ENCODE measurements at places on chromosomes 13 and 19. TPM values are rescaled to one million over a fixed set of nuclear protein-coding genes. Genes with fewer than 3 reads are reported as not detected.

The CEACAM18 gene
- not detected for total RNA-seq

The GPR18 gene
- total RNA-seq = not detected

The ACER1 gene
- not detected for total RNA-seq

The SPACA4 gene
- total RNA-seq = not detected

GRCh38 chr19:11481534-11482383 lies 913 bp upstream of the ELAVL3 start:
- DNase-seq = peak; percentile 92

DNA sequence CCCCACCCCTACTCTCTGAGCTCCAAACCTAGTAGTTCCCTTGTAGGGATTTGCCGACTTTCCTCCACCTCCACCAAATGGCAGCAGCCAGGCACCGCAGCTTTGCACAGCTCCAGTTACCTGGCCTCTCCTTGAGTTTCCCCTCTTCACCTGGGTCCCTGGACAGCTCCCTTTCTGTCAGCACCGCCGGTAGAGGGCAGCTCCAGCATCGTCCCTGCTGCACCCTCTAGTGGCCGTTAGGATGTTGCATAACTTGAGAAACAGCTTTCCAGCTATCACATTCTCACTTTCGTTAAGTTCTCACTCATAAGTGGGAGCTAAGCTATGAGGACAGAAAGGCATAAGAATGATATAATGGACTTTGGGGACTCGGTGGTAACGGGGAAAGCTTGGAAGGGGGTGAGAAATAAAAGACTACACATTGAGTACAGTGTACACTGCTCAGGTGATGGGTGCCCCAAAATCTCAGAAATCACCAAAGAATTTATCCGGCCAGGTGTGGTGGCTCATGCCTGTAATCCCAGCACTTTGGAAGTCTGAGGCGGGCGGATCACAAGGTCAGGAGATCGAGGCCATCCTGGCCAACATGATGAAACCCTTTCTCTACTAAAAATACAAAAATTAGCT lies 60.4 kb upstream of the OLFM4 start:
- peak; percentile 87 for DNase-seq

- DNase-seq = no peak
These were observed 26.6 kb downstream of the MCF2L start for GRCh38 chr13:112995395-112996191.

GRCh38 chr19:30046522-30046921 lies 104.5 kb downstream of the URI1 start:
- no peak for DNase-seq

DNA sequence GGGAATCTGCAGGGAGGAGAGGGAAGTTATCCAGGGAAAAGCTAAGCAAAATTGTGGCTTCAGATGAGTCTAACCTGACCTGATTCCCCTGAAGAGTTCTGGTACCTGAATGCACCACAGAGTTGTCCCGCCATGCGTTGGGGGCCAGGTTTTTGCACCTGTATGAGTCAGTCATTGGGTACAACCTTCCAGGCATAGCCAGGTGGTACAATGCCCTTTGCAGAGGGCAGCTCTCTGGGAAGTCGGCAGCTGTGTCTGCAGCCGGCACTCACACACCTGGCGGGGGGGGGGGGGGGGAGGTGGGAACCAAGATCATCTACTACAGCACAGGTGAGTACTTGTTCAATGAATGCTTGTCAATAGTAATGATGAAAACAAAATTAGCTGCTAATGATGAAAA lies 52.5 kb upstream of the GTF3A start:
- DNase-seq = no peak

DNA sequence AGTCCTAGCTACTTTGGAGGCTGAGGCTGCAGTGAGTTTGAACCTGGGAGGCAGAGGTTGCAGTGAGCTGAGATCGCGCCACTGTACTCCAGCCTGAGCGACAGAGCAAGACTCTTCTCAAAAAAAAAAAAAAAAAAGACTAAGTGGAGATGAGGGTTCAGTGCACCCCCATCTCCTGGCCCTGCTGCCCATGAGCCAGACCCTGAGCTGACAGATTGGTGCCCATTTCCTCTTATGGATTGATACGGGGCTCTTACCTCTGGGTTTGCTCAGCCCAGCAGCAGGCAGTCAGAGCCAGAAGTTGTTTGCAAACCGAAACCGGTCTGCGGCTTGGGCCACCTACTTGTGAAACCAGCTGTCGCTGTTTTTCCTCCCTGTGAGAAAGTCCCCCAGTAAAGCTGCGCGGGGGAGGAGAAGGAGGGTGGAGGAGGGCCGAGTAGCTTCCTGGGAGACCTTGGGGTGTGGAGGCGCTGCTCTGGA lies 36.9 kb downstream of the ARRDC2 start:
- peak; percentile 90 for DNase-seq

- no peak for DNase-seq
These were observed 342.7 kb upstream of the SGCG start for GRCh38 chr13:22837980-22838647.

GRCh38 chr13:104614361-104615145 lies 1548.3 kb upstream of the SLC10A2 start:
- DNase-seq = no peak

DNA sequence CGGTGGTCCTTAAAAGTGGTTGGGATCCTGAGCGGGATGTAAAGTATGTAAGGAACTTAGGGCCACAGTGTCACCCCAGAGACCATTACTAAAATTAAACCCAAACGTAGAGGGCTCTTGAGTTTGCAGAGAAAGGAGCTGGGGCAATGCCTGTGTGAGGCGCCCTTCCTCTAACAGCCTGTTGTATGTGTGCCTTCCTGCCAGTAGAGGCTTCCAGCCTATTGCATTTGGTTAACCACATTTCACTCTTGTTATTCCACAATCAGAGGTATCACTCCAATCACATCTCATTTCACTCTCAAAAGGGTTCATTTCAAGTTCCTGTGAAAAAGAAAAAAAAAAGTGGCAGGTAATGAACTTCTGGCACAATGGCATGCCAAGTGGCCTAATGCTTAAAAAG lies 29.4 kb downstream of the DIAPH3 start:
- no peak for DNase-seq

DNA sequence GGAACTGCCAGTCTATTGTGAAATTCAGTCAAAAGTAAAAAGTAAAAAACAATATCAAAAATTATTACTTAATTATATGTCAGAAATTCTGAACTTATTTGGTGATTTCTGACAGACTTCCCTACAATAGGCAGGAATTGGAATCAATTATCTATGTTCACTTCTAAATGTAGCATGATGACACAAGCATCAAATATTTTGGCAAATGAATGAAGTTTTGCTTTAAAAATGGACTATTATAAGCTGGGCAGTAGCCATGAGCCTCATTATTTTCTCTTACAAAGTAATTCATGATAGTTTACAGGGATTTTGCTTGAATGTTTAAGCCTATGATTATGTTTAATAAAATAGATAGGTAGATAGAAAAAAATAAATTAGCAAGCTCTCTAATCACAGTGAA lies 582.6 kb downstream of the SLITRK6 start:
- DNase-seq = no peak

Measured in posterior vena cava (tissue), 2 donors.